ENCODE measurements at places on chromosomes 13 and 19.

DNA sequence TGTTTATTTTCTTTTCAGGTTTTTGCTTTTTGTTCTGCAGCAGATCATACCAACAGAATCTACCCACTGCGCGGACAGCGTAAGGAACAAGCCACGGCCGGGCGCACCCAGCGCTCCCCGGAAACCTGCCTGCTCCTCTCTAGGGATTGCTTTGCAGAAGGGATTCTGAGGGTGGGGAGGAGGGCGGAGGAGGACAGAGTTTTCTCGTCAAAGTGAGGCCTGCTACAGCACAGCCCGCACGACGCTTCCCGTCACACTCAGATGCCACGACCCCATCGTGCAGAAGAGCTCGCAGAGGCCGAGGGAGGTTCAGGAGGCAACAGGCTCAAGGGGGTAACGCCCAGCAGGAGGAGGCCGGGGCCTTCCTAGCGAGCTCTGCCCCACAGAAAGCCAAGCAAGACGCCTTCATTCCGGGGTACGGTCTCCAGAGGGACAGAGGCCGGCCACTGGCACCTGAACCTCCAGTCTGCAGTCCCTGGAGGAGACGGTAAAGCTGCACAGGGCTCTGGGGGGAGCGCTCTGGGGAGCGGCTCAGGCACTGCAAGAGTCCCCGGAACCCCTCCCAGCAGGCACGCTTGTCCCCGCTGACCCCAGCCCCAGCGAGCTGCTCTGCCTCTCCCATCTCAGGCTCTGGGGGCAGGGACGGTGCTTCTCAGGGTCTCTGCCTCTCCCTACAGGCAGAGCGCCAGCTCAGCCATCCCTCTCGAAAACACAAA, 6.9 kb downstream of the REXO1 start:
- no peak for DNase-seq

DNA sequence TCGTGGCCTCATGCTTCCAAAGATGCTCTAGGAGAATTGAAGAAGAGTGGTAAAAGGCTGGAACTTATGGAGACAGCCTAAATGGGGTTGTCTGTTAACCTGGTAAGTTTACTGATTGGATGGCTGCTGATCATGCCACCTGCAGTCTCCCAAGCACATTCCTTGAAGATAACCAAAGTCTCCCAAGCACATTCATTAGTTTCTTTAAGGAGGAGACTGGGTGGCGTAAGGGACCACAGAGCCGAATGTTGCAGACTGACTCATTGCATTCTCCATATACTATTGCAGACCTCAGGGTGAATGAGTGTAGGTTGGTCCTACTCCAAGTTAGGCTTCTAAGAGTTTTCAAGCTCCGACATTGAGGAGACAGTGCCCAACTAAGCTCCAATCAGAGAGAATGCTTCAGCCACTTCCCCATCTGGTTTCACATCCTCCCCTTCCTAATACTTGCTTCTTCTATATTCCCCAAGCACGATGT, at the start of gene IGFL3:
TSS of gene IGFL3 (minus strand) at position 51 of the 478 bp plus-strand sequence. CDS start at position 12, 39 bp downstream.
- DNase-seq, result no peak

GRCh38 chr13:28753208-28753892, 34.6 kb upstream of the SLC46A3 start:
- DNase-seq, result no peak

DNA sequence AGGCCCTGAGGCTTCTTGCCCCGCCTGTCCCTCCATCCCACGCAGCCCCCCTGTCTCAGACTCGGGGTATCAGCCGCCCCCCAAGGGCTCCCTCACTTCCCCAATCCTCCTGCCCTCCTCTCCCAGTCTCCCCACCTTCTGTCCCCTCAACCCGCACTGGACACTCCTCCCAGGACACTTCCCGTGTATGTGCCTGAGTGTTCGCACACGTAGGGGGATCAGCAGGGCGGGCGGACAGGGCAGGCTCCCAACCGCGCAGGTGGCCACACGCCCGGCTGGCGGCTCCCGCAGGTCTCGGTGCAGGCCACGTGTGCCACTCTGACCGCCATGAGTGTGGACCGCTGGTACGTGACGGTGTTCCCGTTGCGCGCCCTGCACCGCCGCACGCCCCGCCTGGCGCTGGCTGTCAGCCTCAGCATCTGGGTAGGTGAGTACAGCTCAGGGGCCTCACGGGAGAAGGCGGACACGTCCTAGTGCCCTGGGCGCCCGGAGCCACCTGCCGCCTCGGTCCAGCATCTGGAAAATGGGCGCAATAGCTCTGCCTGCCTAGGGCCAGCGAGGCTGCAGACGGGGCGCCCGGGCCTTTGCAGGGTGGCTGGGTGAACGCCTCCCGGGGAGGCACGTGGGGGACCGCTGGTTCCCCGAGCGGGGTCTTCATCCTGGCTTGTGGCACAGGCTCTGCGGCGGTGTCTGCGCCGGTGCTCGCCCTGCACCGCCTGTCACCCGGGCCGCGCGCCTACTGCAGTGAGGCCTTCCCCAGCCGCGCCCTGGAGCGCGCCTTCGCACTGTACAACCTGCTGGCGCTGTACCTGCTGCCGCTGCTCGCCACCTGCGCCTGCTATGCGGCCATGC, 2.3 kb downstream of the KISS1R start:
- DNase-seq, result peak; percentile 61

DNA sequence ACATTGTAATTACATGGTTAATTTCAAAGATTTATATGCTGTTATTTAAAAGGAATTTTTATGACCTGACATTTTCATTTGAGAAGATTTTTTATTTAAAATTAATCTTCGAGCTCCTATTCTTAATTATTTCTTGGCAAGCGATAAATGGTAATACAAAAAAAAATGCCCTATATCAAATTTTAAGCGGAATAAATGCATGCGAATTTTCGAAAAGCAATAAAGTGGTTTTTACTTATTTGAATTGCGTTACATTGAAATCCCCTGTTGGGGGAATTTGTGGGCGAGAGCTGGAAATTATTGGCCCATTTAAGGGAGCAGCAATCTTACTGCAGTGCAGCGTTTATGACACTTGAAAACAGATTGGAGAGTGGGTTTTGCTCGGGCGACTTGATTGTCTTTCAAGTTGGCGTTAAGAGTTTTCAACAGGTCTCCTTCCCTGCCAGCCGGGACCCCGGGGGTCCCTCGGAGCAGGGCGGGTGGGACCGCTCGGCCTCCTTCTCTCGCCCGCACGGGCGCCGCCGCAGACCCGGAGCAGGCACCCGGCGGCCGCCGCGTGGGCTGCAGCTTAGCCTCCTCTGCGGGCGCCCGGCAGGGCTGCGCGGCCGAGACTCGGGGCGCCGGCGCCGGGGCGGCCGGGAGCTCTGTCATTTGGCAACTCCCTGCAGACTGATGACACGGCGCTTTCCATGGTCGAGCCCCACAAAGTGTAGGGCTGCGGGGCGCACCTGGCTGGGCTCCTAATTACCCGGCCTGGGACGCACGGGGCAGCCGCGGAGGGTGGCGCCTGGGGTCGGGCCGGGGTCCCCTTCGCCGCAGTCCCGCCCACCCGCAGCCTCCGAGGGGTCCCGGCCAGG, 255.1 kb upstream of the SOX21 start:
- DNase-seq, result no peak

DNA sequence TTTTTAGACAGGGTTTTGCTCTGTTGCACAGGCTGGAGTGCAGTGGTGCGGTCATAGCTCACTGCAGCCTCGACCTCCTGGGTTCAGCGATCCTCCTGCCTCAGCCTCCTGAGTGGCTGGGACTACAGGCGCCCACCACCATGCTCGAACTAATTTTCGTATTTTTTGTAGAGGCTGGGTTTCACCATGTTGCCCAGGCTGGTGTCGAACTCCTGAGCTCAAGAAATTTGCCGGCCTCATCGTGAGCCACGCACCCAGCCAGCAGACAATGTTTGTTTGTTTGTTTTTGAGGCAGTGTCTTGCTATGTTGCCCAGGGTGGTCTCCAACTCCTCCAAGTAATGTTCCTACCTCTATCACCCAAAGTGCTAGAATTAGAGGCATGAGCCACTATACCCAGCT, 879 bp upstream of the COX7A1 start:
- DNase-seq, result no peak

DNA sequence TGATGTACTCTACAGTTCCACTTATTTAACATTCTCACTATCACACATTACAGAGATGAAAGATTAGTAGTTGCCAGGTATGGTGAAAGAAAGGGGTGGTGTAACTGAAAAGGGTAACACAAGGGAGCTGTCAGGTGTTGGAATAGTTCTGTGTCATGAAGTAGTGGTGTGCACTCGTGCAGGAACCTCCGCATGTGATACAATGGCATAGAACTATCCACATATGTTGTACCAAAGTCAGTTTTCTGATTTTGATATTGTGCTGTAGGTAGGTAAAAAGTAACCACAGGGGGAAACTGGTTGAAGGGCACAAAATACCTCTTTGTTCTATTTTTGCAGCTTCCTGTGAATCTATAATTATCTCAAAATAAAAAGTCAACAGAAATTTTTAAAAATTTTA, 24.4 kb upstream of the RPL21 start:
- no peak for DNase-seq

- DNase-seq, result no peak
Observed at GRCh38 chr19:30479231-30479630, 107.0 kb downstream of the ZNF536 start.

- no peak for DNase-seq
Observed at GRCh38 chr19:4866595-4867424, 657 bp downstream of the PLIN3 start.

- no peak for DNase-seq
Observed at GRCh38 chr19:40312533-40312932, 27.4 kb upstream of the AKT2 start.

- DNase-seq, result peak; percentile 23
Observed at GRCh38 chr13:59318320-59318930, 845.3 kb downstream of the DIAPH3 start.

DNA sequence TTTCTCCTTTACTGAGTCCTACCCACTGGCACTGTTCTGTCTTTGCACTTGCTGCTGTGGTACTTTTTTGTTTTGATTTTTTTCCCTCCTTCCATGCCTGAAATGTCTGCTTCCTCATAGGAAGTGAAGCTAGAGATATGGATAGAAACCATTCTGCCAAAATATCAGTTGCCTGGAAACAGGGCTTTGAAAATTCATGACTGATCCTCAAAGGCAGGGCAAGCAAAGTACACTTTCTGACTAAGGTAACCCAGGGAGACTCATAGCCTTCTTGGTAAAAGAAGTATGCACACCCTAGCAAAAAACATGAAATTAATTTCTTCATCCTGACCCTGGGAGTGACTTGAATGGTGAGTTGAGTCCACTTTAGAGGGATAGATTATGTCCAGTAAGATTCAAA, 329.8 kb downstream of the MYO16 start:
- DNase-seq, result no peak

- DNase-seq, result no peak
Observed at GRCh38 chr19:33775731-33776487, 20.8 kb upstream of the KCTD15 start.

- peak; percentile 34 for DNase-seq
Observed at GRCh38 chr13:80083853-80084676, 256.9 kb downstream of the SPRY2 start.

DNA sequence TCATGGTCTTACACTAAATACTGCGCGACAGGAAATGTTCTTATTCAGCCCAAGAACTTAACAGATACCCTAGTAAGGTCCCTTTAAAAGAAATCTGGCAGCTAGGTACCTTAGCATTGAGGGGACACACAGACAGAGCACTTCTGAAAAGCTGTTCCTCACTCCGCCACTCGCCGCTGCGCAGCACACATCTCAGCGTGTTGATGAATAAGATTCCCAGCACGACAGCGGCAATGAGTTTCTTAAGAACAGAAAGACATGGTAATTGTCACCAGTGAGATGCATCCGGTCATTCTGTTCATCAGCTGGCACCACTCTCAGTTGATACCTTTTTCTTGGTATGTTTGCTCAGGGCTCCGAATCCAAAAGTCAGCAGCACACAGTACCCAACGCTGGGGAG, 39.9 kb downstream of the TMTC4 start:
- no peak for DNase-seq

- peak; percentile 25 for DNase-seq
Observed at GRCh38 chr19:45424191-45425058, 708 bp upstream of the ERCC1 start.

- DNase-seq, result no peak
Observed at GRCh38 chr13:45823583-45823982, 28.0 kb downstream of the SIAH3 start.

GRCh38 chr13:79392882-79393563, 13.0 kb downstream of the RBM26 start:
- DNase-seq, result no peak

DNA sequence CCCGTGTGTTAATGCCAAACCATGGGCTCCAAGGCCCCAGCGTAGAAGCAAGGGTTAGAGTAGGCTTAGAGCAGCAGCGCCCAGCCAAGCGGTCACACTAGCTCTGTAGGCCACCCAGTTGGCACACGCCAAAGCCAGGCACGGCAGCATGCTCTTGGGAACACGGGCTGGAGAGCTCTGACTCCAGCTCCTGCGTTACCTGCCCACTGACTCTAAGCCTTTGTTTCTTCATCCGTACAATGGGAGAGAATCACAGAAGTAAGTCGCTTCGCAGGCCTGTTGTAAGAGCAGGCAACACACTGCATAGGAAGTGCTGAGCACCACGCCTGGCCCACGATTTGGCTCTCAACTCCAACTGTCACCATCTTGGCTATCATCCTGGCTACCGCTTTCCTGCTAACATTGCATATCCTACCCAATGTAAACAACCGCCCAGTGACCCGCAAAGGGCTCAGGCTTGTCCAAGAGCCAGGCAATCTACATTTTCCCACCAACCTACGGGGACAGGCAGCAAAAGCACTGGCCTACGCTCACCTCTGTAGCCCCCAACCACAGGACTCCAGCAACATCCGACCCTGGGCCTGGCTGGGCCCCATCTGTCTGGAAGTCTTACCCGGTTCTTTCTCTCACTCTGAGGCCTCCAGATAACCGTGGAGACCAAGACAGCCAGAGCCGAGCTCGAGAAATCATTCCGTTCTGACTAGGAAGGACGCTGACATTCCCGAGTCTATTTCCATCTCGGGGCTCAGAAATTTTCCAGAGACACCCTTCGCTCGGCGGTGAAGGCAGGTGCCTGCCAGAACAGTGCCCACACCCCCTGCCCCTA, 91.5 kb upstream of the ZNF507 start:
- DNase-seq, result no peak

DNA sequence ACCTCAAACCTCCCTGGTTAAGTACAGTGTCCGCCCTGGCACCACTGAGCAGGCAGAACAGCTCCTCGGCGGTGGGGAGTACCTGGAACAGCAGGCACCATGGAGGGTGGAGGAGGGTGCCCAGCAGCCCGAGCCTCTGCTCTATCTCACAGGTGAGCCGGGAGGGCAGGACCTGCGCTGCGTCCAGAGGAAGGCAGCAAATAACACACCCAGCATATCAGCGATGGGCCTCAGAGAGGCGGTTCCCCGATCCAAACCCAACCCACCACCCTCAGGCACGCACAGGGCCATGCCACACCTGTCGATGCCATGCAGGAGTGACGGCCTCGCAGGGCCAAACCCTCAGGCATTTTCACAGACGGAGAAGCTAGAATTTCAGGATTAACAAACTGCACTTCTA, 11.8 kb downstream of the PEPD start:
- peak; percentile 56 for DNase-seq

DNA sequence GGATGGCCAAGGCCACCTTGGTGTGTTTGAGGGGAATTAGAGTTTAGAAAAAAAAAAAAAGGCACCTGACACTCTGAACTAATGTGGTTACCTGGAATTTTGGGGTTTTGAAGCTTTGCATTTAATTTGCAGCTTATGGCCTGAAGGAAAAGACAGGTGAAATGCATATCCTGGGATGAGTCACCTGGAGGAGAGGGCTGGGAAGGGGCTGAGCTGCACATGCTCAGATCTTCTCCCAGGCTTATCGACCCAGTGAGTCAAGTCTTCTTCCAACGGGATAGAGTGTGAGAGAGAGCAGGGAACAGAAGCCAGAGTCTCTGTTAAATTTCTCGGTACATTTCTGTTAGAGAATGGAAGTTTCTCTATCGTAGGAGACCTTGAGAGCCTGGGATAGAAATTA, 29.7 kb upstream of the ALOX5AP start:
- no peak for DNase-seq

Data from NCI-H774 (cell line).